Hematopoietic multipotent progenitor cell (in vitro differentiated cells): ENCODE measurements at places on chromosomes 5 and 9.

GRCh38 chr5:176507911-176508310, 29.3 kb downstream of the RNF44 start:
- DNase-seq: no peak

DNA sequence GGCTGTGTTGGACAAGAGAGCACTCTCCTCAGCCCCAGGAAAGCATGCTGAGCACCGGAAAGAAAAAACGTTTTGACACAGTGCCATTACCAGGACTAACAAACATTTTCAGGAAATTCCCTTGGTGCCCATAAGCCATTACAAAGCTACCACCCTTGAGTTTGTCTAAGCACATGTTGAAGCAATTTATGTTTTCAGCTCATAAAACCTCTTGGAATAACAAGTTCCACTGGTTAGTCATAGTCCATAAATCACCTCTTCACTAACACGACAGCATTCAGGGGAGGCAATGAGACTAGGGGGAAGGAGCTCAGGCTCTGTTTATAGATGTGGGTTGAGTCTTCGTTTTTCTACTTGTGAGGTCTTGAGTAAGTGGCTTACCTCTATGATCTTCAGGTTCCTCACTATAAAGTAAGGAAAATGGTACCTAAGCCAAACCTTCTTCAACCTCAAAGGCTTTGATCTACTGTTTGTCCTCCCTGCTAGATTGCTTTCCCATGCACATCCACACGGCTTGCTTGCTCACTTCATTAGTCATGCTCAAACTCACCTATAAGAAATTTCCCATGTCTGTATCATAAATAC, 65.4 kb downstream of the DRD1 start:
- no peak for DNase-seq

DNA sequence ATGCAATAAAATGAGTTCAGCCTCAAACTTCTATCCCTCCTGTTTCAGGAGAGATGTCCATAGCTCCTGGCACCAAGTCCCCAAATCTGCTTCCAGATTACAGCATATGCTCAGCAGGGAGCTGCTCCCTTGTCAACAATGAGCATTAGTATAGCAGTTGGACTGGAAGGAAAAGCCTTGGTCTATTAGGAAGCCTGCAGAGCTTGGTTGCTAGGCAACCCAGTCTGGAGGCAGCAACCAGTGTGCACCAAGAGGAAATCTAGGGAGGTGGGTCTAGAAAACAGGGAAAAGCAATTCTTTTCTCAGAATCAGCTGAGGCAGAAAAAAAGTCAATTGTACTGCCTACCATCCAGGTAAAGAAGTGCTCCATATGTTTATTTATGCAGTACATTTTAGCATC, 229.5 kb upstream of the NMUR2 start:
- no peak for DNase-seq

- no peak for DNase-seq
These were observed 300.8 kb downstream of the CDH9 start for GRCh38 chr5:26737348-26738265.

DNA sequence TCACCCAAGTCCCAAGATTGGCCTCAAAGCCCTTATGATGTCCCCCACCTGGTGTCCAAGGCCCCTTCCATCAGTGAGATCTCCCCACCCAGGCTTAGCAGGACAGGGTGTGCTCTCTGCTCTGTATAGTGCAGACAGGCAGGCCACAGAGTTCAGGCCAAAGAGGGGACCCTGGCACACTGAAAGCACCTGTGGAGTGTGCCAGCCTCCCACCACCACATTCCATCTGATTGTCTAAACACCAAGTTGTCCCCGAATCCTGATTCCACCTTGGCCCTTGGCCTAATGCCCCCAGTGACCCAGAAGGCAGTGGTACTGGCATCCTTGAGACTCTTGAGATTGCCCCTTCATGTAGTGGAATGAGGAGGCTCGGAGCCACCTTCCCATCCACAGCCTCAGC, 5.4 kb downstream of the SPINK4 start:
- no peak for DNase-seq

DNA sequence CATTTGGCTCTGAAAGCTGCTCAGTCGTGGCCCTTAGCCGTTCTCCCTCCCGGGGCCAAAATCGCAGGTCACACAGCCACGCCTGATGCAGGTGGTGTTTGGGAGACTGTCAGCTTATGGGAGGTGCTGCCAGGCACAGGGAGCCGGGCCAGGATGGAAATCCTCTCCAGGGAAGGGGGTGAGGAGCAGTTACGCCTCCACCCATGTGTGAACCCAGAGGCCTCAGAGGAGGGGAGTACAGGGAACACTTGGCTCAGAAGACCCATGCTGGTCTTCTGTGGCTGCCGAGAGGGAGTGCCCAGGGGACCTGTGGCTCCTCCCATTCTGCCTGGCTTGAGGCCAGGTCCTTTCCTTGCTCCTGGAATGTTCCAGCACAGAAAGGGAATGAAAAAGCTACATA, 3.6 kb upstream of the OLFM1 start:
- no peak for DNase-seq

DNA sequence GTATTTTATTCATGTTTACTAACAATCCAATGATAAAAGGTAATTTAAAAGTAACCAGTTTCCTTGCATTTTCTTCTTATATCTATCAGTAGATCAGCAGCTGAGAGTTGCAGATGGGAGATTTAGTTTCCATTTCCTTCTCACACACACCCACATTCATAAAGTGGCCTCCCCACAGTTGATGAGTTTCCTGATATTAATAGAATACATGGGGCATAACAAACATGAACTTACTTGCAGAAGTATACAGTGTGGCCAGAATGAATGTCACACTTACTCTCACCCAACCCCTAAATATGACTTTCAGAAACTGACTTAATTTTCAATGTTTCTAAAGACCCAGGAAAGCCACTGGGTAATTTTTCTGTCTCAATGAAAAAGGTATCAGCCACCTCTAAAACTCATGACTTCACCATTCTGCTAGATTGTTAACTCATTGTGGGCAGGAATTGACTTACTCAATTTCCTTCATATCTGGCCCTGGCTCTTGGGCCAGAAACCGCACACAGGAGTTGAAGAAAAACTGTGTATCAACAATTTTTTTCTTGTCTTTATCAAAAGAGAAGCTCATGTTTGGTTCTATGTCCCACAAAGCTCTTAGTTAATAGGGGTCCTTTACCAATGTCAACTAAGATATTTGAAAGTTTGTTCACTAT, 63.5 kb upstream of the OSMR start:
- DNase-seq: no peak

DNA sequence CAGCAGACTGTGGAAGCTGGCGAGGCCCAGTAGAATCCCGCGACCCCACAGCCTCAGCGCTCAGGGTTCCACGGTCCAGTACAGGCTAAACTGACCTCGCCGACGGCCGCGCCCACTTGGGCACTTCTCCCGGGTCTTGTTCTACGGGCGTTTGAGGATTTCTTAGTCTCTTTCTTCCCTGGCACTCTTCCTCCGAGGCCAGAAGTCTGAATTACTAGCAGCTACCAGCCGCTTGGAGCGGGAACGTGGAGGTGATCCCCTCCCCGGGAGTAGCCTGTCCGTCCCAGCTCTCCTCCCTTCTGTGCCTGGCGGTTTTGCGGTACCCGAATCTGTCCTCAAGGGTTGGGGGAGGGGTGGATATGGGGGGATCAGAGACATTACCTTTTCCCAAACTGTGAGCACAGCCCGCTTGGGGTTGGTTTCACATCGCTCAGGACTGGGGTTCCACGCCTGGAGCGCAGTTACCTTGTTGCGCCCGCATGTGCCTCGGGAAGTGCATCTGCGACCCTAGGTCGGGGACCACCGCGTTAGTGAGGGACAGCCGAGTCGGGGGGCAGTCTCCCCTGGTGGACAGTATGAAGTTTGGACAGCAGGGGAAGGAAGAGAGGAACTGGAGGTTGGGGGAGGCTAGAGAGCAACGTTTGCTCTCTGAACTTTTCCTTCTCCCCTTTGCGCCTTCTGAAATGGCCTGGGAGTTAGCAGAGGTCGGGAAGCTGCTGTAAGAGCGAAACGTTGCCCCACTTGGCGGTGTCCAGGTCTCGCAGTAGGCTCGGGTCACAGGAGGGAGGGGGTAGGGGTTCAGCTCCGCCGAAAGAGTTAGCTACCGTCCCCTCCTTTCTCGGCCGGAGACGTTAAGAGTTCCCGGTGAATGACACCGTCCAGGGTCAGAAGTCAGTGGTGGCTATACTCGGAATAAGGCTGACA, 190.8 kb downstream of the MEF2C start:
- DNase-seq: peak; percentile 12

GRCh38 chr5:143399616-143400540, 3.6 kb downstream of the NR3C1 start:
- no peak for DNase-seq

DNA sequence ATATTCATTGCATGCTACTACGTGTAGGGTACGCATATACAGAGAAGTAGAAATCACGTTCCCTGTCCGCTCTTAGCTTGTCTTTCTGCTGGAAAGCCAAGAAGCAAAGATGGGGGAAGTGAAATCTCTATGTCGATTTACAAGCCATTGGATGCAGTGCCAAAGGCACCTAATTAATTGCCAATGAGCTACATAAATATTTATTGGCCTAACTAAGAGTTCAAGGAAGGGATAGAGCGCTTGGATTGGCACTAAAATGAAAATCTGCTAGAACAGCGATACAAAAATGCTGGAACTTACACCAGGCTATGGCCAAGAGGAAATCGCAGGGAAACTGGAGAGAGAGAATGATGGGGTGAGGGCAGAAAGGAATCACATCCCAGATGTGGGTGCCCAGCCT, 10.8 kb downstream of the SMIM23 start:
- no peak for DNase-seq

DNA sequence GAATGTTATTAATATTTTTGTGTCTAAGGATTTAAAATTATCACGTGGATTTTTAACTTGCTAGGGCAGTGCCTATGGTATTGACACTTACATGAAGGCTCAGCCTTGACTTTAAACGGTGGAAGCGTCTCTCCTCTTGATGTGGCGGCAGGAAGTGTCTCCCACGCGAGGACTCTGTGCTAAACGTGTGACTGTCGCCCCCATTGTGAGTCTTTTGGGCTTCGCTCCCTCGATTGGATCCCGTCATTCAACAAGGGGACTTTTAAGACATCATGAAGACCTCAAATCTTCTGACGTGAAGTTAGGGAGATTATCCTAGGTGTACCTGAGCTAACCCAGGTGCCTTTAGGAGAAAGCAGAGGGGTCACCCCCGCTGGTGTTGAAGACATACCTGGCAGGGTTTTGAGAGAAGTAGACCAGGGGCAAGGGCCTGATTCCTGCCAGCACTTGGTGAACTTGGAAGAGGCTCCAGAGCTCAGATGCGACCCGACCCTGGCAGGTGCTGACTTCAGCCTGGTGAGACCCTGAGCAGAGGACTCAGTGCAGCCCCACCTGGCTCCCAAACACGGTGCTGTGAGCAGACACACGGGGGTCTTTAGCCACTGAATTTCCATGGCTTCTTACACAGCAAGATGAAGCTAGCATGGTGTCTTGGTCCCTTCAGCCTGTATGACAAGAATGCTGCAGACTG, 55.7 kb upstream of the IRX4 start:
- DNase-seq: no peak

DNA sequence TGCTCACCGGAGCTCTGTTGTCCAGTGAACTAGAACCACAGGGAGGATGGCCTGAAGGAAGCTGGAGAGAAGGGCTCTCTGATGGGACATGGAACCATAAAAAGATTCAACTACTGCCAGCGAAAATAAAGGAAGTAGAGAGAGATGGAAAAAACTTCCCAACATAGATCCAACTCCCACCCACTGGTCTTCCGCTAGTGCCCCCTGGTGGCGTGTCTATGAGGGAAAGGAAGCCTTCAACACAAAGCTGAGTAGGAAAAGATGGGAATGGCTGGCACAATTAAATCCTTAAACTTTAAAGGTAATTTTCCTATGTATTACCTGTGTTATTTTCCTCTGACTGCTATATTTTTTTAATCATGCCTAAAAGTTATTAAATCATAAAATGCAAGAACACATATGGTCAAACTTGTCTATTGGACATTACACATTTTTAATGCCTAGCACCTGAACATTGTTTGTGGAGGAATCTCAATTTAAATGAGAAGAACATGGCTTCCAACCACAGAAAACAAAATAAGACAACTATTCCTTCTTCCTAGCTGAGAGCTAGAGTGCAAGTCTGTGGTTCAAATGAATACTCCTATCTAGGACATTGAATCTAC, 51.5 kb downstream of the CEP120 start:
- no peak for DNase-seq

GRCh38 chr9:137658781-137659180, 40.0 kb downstream of the EHMT1 start:
- no peak for DNase-seq

- DNase-seq: no peak
These were observed 15.7 kb downstream of the OR2S2 start for GRCh38 chr9:35942286-35942685.

DNA sequence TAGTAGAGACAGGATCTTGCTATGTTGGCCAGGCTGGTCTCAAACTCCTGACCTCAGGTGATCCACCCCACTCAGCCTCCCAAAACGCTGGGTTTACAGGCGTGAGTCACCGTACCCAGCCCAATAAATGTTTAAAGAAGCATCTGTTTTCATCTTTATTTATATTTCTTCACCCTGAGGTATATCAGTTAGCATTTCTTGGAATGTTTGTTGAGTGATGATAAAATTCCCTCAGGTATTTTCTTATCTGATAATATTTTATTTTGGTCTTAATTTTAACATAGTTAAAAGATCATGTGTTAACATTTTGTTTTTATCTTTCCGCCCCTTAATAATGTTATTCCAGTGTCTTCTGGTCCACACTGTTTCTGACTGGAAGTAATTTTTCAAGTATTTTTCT, 839.6 kb upstream of the CDH10 start:
- DNase-seq: no peak

DNA sequence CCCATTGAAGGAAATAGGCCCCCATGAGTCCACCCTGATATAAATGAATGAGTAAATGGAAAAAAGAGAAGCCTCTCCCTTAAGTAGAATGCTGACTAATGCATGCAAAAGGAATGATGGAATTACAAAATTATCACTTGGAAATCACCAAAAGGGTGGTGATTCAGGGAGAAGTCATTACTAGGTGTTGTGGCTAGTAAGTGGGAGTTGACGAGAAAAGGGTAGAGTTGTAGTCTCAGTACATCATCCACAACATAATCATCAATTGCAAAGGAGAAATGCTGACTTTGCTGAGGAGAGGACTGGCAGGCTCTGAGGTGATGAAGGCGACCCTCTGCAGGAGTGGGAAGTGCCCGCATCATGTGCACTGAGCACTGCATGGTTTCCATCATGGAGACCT, 201.5 kb upstream of the S1PR3 start:
- no peak for DNase-seq

GRCh38 chr5:3341446-3342240, 254.0 kb upstream of the IRX1 start:
- no peak for DNase-seq

GRCh38 chr5:167793700-167794099, 497.7 kb upstream of the WWC1 start:
- DNase-seq: no peak

DNA sequence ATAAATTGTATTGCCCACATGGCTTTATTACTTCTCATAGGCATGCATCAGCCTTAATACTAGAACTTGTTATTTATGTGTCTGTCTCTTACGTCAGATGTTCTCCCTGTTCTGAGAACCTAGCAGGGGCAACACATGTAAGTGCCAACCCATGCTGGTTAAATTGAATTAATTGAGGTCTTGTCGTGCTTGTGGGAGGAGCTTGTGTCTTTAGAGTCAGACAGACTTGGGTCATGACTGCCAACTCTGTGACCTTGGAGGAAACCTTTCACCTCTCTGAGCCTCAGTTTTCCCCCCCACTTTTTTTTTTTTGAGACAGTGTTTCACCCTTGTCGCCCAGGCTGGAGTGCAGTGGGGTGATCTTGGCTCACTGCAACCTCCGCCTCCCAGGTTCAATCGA, 2.2 kb upstream of the MEGF9 start:
- no peak for DNase-seq
